ENCODE measurements at places on chromosomes 4 and X.

DNA sequence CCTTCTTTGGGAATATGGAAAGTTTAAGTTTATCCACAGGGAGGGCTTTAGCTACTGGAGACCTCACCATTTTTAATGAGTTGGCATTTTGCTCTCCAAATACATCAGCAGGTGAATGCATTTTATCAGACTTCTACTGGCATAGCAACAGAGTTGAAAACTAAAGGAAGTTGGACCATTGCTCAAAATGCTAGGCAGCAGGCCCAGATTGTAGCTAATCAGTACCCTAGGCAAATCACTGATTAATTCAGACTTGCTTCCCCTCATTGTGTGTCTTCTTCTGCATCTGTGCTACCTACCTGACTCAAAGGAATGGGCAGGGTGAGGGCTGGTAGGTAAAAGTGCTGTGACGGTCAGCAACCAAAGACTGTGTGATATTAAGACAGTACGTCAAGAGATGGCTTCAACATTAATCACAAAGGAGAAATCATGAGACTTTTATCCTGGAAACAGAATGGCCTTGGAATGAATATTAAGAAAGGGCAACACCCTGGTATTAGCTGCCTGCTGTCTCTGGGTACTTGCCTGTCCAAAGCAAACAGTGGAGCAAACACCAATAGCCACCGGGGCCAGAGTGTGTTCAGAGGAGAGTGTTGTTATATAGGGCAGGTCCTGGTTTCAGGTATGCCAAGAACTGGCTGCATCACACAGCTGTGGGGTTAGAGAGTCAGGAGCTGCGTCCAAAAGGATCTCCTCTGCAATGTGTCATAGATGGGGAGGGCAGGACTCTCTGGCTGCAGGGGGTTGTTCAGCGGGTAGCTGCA is 17.1 kb upstream of the SMIM20 start:
- DNase-seq = no peak

DNA sequence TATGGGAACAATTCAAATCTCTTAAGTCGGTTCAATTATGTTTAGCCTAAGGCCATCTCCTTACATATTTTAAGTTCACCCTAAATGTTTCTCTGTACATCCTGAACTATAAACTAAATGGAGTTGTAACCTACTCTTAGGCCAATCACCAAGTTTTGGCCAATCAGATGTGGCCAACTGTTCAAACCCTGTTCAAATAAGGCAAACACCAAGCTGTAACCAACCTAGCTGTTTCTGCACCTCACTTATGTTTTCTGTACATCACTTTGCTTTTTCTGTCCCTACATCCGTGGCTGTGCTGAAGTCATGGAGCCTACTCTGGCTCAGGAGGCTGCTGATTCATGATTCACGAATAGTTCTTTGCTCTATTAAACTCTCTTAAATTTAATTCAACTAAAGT is 165.3 kb downstream of the GASK1B start:
- DNase-seq = no peak

- DNase-seq = no peak
These were observed 23.8 kb upstream of the PLK4 start for GRCh38 chr4:127856813-127857447.

- DNase-seq = no peak
These were observed 20.9 kb downstream of the FGF13 start for GRCh38 chrX:138690591-138690990.

DNA sequence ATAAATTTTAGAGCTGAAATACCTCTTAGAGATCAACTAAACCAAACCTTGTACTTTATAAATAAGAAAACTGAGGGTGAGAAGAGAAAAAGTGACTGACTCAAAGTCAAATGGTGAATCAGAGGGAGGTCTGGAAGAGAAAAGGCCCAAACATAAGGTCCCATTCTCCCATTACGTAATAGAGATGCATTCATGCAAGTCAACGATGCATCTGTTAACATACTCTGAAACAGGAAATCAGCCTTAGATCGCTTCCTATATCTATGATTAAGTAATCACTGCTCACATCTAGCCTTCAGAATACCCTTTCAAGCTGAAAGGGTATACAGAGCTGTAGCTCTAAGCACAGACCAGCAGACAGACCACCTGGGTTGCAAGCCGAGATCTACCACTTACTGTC is 6.5 kb downstream of the RNF150 start:
- DNase-seq = no peak

DNA sequence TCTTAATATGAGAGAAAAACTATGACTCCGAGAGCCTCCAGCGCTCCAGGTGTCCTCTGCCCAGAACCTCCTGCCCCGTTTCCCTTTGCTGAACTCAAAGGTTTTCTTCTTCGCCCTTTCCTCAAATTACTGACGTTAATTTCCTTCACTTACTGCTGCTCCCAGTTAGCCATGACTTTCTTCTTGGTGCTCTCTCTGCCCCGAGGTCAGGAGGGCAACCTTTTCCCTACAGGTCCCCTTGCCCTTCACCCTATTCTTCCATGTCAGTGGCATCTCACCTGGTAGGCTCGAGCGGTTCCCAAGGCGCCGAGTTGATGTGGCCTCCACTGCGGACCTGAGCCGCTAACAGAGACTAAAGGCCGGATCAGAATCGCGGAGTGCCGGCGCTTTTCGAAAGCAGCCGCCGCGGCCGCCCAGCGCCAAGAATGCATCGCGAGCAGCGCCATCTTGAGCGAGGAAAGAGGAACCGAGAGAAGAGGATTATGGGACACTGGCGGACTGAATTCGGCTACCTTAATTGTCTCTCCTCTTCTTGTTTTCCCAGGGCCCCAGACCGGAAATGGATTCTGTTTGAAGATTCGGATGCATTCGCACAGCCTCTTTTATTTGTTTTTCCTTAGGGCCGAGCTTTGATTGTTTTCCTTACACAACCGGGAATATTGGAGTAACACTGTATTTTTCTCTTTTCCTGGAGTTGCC is at the start of gene ABCB7:
Gene ABCB7, minus strand, starts transcription at position 457 of the 699 bp plus-strand sequence. Its CDS starts 11 bp downstream, at position 446.
- DNase-seq = peak; percentile 46

- DNase-seq = no peak
These were observed 22.1 kb upstream of the OR13H1 start for GRCh38 chrX:131521824-131522223.

DNA sequence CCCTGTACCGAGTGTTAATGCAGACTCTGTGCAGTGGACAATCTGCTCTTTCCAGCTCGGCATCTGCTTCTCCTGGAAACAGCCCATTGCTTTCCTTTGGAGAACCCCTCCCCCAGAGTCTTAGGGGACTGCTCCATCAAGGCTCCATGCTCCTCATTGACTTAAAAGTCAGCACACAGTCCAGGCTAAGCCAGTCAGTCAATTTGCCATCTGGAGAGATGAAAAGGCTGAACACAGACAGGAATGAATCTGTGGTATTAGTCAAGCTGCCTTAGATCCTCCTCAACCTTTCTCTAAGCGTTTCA is 20.3 kb downstream of the ATP8A1 start:
- no peak for DNase-seq

- no peak for DNase-seq
These were observed 4.8 kb upstream of the CXCL13 start for GRCh38 chr4:77600521-77601451.

DNA sequence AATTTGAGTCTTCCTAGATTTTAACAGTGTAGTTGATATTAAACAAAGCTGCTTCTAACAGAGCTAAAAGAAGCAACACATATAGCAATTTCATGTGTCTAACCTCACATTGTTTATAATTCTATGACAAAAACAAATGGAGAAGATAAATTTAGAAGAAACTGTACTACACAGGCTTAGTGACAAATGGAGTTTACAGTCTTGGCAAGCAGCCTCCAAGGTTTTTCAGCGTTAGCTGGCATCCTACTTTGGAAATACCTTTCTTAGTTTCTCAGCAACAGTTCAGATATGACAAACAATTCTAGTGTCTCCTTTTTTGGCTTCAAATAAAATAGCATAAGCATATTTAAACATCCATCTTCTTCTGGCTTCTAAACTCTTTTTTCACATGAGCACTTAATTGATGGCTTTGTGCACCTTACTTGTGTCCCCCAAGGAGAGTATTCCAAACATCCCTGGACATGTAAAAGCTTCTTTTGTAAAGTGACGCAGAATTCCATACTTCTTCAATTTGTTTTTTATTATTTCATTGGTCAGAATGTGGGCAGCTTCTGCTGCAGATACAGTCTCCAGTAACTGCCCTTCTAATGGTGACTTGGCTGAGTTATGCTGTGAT is 249.8 kb downstream of the ANTXR2 start:
- DNase-seq = no peak

DNA sequence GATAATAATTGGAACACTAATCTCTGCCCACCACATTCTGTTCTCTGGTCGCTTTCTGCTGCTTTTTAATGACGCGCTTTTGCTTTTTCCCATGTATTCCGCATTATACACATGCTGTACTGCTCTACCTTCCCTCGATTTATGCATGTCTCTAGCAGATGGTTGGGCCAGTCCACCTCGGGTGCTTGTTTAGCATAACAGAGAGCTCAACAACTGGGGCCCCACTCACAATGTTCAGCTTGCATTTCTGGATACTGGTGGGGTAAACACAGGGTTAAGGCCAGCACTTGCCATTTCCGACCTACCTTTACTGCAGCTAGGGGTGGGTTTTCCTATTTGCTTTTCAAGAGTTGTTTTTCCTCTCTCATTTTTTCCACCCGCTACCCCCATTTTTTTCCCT is 255.8 kb downstream of the SOX3 start:
- DNase-seq = no peak

GRCh38 chrX:38871129-38872029 is 70.1 kb downstream of the MID1IP1 start:
- DNase-seq = no peak

DNA sequence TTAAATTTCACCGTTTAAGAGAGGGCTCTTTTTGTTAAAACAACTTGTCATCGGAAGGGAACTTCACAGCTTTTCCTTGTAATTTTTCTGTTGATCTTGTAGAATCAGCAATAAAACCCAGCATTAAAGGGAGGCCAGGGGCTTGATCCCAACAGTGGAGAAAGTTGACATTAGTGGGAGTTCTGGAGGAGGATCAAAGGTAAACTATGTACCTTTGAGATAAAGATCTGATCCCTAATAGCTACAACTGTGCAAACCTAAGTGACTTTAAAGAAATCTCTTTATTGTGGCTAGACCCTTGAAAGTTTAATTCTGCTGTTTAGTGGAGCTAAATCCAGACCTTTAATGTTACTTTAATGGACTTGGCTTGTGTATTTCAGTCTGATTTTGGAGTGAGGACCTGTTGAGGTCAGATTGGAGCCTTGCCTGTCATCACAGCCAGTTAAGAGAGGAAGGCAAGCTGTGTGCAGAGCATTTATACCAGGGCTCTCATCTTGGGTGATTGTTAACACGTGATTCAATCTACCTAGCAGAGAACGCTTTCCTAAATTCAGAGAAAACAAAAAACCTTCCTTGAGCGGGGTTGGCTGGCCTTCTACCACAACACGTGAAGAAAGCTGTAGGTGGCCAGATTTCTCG is 1.7 kb downstream of the DOCK11 start:
- no peak for DNase-seq

GRCh38 chr4:87032884-87033533 is 98.2 kb downstream of the AFF1 start:
- no peak for DNase-seq

- DNase-seq = no peak
These were observed 54.5 kb downstream of the CLDN34 start for GRCh38 chrX:10021461-10022272.

- DNase-seq = no peak
These were observed 45.3 kb upstream of the KCTD8 start for GRCh38 chr4:44493924-44494323.

GRCh38 chrX:106415276-106415895 is 196.4 kb upstream of the RADX start:
- DNase-seq = no peak

DNA sequence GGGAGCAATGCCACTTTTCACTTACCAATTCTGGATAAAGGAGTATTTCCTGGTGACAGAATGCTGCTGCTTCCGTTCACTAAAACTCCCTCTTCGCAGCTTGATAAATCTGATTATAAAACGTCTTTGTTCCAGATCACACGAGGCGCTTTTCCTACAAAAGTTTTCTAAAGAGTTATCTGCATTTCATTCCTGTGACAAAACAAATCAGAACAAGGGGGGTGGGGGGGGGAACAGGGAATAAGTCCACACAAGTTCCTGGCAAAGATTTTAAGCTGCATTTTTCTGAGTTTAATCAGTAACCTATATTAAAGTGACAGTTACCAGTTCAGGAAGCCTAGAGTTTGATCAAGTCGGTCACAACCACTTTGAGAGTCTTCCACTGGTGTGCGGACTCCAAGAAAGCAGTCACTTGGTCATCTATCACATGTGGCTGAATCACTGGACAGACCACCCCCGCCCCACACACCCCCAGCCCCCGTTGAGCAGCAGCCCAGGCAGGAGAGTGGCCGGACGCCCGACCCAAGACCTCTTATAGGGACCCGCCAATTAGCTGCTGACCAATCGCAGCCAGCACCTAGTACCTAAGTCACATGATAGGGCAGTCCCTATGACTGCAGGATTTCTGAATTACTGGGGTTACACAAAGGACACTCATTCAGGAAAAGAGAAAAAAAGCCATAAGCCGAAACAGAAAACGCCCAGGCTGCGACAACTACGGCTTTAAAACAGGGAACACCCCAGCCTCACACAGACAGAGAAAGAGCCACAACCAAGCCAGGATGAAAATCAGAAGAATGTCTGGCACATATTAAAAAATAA is 569.3 kb upstream of the DIPK2B start:
- no peak for DNase-seq

GRCh38 chr4:71377561-71377960 is 38.7 kb downstream of the SLC4A4 start:
- DNase-seq = no peak

DNA sequence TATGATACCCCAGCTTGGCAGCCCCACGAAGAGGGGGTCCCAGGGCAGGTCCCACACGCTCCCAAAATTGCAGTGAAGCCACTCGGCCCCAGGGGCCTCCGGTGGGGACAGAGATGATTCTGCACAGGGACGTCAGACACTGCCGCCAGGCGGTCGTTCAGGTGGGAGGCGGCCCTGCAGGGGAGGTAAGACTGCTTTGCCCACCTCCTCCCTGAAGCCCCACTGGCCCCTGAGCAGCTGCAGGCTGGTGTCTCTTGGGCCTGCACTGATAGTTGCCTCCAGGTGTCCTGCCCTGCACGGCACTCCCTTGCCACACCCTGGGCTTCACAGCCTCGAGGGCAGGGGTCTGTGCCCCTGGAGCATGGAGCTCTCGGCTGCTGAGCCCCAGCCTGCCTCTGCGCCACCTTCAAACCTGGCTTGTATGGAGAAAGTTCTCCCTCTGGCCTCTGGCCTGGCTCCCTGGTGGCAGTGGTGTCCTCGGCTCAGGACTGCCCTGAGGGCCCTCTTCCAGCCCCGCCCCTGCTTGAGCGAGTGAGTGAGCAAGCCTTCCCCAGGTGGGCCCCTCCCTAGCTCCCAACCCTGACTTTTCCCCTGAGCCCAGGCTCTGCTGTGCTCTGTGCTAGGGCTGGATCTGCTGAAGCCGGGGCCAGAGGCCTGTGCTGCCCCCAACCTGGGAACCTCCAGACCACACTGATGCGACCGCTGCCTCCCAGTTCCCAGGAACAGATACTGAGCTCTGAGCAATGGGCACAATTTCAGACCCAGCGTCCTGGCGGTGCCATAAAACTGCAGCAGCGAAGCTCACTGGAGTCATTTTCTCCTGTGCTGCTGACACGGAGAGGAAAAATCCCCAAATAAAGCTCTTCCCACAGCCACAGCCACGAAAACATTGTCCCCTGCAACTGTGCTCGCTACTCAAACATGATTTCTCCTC is 16.1 kb downstream of the ADRA2C start:
- no peak for DNase-seq

GRCh38 chr4:4170596-4171150 is 56.1 kb downstream of the OTOP1 start:
- no peak for DNase-seq

Data from dorsolateral prefrontal cortex (tissue), 122 donors.